ENCODE measurements at places on chromosomes 4 and X.

DNA sequence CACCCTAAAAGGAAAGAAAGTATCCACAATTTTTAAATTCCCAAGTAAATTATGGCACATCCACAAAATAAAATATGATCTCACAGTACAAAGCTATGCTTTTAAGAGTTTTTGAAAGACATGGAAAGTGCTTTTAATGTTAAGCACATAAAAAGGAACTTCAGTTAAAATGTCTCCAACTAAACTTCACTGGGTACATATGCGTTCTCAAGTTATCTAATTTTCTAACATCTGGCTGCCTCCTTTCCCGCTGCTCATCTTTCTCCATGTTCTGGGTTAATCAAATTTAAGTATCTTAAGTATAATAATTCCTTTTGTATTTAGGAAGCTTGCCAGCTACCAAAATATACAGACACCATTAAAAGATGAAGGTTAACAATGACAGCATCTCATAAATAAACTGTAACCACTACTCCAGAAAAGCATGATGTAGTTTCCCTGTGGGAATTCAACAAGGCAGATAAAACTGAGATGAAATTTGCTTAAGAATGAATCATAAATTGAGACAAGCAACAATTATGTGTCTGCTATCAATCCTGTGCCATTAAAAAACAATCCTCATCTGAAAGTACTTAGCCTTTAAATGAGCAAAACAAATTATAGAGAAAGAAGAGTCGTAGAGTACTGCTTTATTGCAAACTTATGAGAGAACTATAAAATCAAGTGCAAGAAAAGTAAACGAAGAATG is 25.1 kb downstream of the PRSS12 start:
- no peak for DNase-seq

DNA sequence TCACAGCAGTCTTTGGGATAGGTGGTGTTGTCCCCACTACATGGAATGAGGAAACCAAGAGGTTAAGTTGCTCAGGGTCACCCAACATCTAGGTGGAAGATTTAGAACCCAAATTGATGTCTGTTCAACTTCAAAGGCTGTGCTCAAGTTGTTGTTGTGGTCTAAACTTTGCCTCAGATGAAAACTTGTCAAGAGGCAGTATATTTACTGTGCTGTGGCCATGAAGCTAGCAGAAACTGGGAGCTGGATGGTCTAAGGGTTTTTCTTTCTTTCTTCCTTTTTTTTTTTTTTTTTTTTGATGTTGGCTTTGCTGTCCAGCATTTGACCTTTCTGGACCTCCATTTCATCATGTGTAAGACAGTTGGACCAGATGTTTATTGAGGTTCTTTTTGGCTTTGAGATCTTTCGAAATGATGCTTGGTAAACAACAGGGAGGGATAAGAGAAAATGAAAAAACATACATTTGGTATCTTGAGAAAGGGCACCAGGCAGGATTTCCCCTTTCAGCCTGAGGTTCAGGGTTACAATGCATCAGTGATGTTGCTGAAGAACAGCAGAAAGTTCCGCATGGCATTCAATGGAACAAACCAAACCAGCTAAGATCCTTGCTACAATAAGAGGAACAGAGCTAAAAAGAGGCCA is 166.2 kb upstream of the RPS6KA3 start:
- DNase-seq: no peak

DNA sequence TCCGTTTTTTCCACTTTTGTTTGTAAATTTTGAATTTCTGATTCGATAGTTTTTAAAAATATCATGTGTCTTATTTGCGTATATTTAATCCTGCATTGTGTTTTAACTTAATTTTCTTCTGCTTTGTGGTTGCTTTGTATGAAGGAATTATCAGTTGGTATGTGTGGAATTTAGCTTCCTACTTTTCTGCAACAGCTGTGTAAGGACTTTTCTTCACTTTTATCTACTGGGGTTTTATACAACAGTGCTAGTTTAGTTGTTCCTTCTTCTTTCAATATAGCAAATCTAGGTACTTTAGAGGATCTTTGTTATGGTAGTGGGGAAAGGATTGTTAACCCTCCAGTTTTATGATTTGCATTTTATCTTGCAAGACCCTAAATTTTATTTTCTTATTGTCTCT is 410.3 kb downstream of the CCSER1 start:
- DNase-seq: no peak

GRCh38 chr4:10416441-10416840 is 40.8 kb downstream of the ZNF518B start:
- no peak for DNase-seq

DNA sequence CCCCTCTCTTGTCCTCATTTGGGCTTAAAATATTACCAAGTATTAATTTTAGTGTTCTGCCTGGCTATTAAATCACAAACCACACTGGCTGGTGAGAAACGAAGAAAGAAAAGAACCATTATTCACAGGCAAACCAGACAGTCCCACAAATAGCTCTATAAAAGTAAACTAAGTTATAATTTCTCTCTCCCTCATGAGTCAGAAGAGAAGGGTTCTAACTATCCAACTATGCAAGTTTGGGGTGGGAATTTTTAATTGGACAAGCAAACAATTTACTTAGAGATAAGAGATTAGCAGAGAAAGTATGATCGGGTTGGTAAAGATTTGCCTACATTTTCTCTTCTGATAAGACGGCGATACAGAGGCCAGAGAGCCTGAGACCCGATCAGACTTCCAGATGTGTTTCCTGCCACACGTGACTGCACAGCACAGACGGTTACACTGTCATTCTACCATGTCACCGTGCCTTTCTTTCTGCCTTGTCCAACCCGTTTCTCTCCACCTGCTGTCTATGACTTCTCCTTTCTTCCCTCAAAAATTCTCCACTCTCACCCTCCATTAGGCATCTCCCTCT is 52.3 kb downstream of the MEPE start:
- no peak for DNase-seq

DNA sequence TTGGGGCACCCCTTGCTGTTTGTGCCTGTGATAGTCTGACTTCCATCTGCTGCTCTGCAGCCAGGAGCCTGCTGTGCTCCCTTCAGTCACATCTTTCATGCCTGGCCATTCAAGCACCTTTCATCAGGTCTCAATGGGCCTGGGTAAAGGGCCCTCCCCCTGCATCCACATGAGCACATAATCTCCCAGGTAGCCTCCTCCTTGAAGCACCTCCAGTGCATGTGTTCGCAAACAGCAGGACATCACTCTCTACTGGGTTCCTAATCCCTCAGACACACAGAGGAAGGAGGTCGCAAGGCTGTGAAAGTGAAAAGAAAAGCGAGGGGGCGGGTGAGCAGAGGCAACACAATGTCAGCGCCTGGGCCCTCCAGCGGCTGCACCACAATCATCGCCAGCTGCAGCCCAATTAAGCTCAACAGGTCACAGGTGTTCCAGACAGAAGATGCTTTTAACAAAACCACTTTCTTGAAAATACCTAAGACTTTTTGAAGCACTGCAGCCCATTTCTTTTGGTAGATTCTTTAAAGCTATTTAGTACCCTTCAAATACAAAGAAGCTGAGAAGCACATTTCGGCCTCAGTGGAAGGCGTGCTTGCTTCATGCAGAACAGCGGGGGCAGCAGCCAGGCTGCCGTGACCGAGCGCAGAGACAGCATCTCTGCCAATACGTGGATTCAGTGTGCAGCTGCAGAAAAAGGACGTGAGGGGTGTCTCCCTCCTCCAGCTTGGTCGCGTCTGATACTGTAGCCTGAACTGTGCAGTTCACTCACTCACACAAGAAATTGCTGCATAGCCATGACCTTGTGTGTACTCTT is 92.2 kb upstream of the SPRY1 start:
- no peak for DNase-seq

GRCh38 chrX:109036624-109037023 is 300.3 kb upstream of the IRS4 start:
- no peak for DNase-seq

GRCh38 chrX:104135677-104136076 is 21.1 kb downstream of the SLC25A53 start:
- DNase-seq: no peak

DNA sequence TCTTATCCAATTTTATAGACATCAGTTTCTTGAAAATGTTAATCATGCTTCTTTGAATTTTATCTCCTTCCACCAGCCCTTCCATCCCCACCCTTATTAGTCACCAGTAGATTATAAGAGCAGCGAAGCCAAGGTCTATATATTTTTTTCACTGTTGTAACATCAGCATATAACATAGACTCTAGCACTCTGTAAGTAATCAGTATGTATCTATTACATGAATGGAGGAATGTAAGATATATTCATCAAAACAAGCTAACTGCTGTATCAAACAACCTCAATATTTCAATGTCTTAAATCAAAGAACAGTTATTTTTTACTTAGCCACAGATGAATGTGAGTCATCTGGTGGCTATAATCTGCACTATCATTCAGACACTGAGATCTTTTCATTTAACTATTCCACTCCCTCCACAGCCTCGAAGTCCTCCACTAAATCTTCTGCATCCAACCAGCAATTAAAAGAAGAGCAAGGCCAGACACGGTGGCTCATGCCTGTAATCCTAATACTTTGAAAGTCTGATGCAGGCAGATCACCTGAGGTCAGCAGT is 178.9 kb downstream of the CENPC start:
- no peak for DNase-seq

DNA sequence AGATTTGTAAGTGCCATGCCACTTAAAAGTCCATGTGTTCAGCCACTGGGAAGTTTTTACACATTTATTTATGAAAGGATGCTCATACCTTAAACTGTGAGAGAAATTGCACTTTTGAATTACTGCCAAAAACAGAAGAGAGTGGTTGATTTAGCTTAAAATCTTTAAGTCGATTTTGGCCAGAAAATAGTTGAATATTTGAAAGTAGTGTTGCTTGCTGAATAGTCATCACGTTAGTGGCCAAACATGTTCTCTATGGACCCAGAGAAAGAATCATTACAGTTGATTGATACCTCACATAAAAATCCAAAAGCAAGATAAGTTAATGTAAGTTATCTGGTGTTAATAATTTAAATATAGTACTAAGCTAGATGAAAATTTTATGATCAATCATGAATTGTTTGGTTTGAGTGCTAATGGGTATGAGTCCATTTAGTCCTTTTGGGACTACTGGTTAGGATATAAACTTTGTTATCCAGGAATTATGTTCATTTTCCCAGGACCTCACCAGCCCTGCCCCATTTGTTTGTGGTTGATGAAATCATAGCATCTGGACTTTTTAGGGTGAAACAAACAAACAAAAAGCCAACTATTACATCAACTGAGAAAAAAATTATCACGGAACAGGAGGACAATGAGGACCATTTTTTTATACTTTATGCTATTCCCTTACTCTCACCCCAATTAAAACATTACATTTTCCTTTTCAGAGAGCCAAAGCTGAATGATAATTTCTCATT is 6.3 kb downstream of the GIMD1 start:
- DNase-seq: no peak

All from mesothelial cell of epicardium (in vitro differentiated cells).